ENCODE measurements at places on chromosomes 13 and 19.

DNA sequence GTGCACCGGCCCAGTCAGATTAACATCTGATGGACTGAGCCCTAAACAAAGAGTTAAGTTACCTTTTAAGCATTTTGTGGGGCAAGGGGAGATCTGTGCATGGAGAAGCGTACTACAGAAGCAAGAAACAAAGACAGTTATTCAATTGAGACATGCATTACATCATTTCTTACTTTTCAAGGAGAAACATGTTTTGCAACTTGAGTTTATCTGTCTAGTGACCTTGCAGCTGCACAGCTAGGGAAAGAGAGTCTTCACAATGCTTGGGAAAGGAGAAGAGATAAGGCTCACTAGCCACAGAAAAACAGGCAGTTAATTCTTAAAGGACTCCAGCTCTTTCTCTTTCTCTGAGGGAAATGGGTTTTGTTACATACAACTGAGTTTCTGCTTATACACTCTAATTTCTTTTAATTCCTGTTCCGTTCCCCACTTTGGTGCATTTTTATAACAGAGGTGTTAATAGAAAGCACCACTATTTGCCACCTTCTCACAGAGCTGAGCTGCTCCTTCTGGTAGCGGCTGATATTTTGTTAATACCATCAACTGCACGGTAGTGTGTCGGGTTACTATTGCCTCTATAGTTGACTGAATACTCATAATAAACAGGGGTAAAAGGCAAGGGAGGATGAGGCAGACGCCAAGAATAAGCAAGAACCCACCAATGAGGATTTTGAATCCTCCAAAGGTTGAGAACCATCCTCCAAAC is 55.9 kb downstream of the ZNF431 start:
- DNase-seq, result no peak

- DNase-seq, result no peak
These were observed 3.2 kb downstream of the MAP2K2 start for GRCh38 chr19:4120559-4121272.

DNA sequence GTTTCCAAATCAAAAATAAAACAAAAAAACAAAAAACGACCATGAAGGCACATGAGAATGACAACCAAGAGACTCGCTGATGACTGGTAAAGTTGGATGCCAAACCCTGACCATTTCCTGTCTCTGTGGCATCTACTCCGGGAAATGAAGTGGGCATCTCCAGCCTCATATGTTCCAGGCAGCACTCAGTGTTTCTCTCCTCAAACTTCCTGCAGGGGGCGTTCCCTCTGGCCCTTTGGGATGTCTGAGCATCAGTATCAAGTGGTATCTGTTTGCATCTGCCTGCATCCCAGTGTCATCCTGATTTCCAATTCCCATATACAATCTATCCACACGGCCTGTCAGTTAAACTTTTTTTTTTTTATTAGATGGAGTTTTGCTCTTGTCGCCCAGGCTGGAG is 9.8 kb upstream of the SIGLEC12 start:
- no peak for DNase-seq

- no peak for DNase-seq
These were observed 11.3 kb downstream of the POSTN start for GRCh38 chr13:37587236-37587635.

- DNase-seq, result no peak
These were observed 393.0 kb downstream of the ITGBL1 start for GRCh38 chr13:101845245-101846020.

DNA sequence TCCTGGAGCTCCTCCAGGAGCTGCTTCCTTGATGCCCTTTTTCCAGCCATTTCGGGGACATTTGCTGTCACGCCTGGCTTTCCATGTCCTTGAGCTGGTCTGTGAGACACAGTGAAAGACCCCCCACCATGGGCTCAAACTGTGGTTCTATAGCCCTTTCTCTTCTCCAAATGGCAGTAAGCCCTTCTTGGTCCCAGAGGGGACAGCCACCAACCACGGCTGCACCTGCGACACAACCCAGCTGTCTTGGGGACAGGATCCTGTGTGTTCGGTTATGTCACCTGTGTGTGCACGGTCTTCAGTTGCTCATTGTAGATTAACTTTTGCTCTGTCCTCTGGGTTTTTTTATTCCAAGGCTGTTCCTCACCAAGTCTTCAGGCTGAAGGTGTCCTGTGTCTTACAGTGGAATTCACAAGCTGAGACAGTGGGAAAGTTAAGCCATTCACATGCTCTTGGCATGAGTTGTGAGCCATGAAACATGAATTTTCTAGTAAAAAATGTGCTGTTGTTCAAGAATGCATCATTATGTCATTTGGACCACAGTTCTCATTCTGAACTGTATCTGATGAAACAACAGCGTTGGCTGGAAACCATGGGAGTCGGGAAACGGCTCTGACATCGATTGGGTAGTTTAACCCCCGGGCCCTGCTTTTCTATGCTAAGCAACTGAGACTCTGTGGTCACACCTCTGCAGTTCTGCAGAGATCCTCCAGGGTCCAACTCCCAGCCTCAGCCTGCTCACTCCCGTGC is 129.5 kb upstream of the MCF2L start:
- DNase-seq, result no peak

- no peak for DNase-seq
These were observed 359.2 kb upstream of the OBI1 start for GRCh38 chr13:79018166-79018565.

DNA sequence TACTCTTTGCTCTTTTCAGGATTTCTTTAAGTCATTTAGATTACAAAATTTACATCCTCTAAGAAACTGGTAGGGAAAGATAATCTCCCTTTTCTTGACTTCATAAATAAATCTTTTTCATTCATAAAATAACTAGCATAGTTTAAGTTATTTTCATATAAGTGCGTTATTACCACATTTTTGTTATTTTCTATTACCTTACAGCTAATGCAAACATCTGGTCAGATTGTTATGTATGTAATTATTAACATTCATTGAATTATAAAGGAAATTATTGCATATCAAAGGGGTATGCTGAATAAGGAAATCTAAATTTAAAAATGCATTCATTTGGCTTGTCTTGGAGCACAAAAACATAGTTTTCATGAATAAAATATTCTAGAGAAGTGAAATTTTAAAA is 55.3 kb upstream of the SLITRK1 start:
- DNase-seq, result no peak

DNA sequence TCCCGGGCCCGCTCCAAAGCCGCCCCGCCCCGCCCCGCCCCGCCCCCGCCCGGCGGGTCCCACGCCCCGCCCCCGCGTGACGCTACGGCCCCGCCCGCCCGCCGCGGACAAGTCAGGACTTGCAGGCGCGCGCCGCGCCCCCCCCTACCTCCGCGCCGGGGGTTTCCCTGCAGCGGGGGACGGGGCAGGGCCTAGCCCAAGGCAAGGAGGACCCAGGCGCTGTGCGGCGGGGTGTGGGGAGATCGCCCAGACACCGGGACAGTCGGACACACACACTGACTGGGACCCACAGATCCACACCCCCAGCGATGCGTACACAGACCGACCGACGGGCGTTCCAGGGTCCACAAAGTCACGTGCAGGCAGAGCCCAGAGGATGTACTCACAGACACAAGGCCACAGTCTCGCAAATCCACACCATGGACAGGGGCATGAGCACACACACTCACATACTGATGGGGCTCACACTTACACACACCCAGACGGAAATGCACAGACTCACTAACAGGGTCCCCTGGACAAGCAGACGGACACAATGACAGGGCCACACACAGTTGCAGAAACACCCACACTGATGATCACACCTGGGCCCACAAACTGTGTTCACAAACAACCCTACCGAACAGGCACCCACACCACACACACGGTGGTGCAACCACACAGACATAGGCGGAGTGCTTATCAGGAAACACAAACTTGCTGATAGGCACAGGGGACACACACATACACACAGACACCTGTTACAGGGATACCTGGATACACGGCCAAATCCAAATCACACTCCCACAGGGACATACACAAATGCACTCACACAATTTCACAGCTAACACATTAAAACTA is 436 bp upstream of the BBC3 start:
- no peak for DNase-seq

DNA sequence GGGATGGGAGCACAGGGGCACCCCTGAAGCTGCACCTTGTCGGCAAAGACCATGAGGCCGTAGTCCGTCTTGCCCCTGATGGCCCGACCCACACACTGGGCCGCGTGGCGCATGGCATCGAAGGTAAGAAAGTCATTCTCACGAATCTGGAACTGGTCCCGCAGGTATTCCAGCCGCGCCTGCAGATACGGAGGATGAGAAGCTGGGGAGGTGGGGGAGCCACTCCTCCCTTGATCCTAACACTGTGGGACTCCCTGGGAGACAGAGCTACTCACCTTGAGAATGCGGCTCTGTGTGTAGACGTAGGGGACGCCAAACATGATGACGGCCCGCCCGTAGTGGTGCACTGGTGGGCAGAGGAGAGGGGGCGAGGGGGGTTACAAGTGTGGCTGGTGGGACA is 11.9 kb downstream of the KLC3 start:
- no peak for DNase-seq

- DNase-seq, result peak; percentile 20
These were observed 12.2 kb downstream of the SMAD9 start for GRCh38 chr13:36907821-36908220.

GRCh38 chr13:102462570-102462969 is 60.7 kb upstream of the FGF14 start:
- DNase-seq, result no peak

- DNase-seq, result no peak
These were observed 36.4 kb downstream of the RCBTB2 start for GRCh38 chr13:48496271-48497161.

DNA sequence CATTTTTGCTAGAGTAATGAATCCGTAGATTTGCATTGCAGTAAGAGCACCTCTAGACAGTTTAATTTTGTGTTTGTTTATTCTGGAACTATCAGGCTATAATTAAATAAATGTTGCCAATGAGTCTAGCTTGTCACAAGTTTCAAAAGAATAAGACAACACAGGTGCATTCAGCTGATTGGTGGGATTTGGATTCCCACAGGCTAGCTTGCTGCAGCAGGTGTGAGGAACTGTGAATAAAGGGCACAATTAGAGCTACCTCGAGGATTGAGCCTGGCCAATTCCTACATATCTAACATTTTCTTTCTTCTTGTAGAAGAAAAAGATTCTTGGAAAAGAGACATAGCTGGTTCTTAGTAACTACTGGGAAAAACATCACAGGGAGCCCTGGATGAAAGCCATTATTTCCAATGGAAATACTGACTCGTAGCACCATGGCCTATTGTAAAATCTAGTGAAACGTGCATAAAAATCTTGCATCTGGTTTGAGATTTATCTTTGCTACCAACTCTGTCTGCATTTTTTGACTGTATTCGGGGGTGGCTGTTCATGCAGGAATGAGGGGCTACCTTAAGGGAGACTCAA is 360.9 kb downstream of the FGF9 start:
- DNase-seq, result no peak

All from NCI-H1092 treated with DMSO at 0.1 percent for 48 hours (cell line).